ENCODE measurements at places on chromosomes 7 and 10.

DNA sequence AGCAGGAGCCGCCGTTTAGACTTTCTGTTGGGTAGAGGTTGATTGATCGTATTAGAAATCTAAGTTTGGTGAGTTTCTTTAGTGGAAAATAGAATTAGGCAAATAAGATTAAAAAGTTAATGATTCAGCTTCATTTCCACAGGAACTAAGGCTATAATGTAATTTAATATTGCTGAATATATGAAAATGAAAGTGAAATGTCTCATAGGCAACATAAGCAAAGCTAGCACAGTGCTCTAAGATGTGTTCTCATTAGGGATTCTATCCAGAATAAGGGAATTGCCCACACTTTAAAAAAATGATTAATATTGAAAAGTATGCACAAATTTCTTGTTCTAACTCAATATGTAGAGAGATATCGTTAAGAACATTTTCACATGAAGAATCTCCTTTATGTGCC lies 47.0 kb downstream of the SRI start:
- no peak for DNase-seq

DNA sequence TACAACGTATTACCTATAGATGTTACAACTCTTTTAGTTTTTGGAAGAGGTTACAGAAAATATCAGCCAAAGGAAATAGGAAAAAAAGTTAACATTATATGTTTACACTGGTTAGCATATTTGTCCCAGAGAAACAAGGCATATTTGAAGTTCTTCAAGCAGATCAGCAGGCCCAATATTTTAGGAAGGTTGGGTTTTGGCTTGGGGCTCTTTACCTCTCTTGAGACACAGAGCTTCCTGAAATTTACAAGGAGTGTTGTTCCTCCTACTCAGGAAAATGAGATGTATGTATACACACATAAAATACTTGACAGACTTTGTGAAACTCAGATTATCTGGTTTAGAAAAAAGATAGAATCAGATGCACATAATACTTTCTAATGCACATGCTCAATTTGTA lies 323.6 kb downstream of the HGF start:
- DNase-seq = no peak

- no peak for DNase-seq
Observed at GRCh38 chr7:125375942-125376341, 446.3 kb upstream of the POT1 start.

DNA sequence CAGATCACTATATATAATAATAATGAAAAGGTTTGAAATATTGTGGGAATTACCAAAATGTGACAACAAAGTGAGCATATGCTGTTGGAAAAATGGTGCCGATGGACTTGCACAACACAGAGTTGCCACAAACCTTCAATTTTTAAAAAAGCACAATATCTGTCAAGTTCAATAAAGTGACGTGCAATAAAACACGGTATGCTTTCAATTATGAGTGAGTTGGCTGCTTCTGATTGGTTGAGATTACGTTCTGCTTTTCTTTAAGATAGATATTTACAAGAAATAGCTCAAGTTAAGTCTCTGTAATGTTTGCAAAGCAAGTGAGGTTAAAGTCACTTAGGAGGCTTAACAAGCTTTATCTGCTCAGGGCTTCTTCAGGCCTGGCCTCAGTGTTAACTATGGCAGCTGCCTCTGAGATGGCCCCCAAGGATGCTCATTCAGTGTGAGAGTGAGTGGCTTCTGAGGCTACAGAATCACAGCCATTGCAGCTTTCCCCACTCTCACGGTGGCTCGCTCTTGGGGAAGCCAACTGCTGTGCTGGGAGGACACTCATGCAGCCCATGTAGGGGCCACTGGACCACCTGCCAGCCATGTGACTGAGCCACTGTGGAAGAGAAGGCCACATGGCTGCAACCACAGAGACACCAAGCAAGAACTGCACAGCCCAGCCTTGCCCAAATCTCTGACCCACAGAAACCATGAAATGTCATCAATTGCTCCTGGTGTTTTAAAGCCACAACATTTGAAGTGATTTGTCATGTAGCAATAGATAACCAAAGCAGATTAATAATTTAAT lies 78.3 kb upstream of the TMEM72 start:
- no peak for DNase-seq

DNA sequence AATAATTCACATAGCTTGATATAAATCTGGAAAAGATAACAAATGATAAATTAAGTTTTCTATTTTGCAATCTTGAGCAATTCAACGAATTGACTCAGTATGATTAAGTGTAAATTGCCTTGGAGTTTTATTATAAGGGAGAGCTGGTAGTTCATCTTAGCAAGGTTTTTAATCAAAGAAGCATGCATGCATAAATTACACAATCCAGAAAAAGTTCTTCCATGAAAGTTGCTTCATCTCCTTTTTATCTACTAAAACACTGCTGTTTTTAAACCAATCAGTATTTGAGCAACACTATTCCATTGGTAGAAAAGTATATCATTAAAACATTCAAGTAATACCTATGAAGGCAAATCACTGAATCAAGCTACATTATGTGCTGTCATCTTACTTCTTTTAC lies 47.6 kb downstream of the POT1 start:
- no peak for DNase-seq

DNA sequence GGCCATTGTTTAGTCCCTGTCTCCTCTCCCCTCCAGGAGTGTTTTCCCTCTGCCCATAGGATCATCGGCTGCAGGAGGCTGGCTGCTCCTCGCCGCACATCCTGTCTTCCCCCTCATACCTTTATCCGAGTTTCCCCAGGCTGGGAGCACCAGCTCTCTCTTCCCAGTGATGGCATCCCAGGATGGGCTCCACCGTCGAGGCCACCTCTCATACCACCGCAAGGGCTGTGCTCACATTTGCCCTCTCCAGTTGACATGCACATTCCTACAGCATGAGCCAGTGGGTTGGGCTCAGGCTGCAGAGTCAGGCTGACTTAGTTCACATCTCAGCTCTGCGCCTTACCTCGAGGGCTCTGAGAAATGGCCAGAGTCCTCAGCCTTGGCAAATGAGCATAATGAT lies 12.1 kb downstream of the HKDC1 start:
- no peak for DNase-seq

- no peak for DNase-seq
Observed at GRCh38 chr7:111633878-111634277, 71.6 kb upstream of the IMMP2L start.

- no peak for DNase-seq
Observed at GRCh38 chr7:1019255-1019785, 25.0 kb upstream of the GPR146 start.

- no peak for DNase-seq
Observed at GRCh38 chr10:32988604-32989003, 30.6 kb upstream of the ITGB1 start.

- DNase-seq = no peak
Observed at GRCh38 chr10:63697956-63698786, 177.0 kb downstream of the REEP3 start.

DNA sequence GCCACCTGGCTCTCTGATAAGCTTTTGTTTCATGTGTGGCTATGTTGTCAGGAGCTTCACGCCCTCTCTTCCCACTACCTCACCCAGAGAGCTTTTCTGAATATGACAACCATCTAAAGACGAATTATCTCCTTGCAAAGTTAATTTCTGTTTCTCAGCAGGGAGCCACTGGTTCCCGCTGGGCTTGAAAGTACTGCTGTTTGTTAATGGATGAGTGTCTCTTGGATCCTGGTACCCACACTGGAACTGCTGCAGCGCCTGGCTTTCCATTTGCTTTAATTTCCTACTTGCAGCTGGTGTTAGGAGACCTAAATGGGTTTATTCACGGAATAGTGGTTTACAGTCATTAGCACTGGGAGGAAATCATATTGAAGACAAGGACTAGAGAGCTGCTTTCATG lies 267.9 kb upstream of the LRGUK start:
- DNase-seq = no peak

- DNase-seq = no peak
Observed at GRCh38 chr7:134447383-134447782, 11.5 kb downstream of the AKR1B1 start.

GRCh38 chr10:102514487-102515311 lies 10.9 kb downstream of the SUFU start:
- no peak for DNase-seq

GRCh38 chr7:44431091-44431608 lies 59.3 kb downstream of the NUDCD3 start:
- no peak for DNase-seq

- DNase-seq = no peak
Observed at GRCh38 chr10:13673156-13673555, 86.4 kb downstream of the PRPF18 start.

DNA sequence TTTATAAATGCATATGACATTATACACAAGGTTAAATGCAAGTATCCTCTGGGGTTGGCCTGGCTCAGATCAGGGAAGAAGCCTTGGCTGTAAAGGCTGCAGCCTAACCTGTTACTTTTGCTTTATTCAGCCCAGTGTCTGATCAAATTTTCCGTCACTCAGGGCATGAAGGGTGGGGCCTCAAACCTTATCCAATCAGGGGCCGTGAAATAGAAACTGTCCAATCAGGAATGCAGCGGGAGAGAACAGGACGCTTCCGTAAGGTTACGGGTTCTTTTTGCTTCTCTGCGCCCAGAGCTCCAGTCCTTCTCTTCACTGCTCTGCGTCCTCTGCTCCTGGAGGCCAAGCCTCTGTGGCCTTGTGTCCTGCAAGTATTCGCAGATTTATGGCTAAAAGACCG lies at the start of gene ZNF716:
Gene ZNF716, plus strand, starts transcription at position 274 of the 400 bp plus-strand sequence. Its CDS starts 112 bp downstream, at position 386.
- DNase-seq = no peak

GRCh38 chr7:33636359-33636758 lies 269.0 kb upstream of the BMPER start:
- DNase-seq = no peak

DNA sequence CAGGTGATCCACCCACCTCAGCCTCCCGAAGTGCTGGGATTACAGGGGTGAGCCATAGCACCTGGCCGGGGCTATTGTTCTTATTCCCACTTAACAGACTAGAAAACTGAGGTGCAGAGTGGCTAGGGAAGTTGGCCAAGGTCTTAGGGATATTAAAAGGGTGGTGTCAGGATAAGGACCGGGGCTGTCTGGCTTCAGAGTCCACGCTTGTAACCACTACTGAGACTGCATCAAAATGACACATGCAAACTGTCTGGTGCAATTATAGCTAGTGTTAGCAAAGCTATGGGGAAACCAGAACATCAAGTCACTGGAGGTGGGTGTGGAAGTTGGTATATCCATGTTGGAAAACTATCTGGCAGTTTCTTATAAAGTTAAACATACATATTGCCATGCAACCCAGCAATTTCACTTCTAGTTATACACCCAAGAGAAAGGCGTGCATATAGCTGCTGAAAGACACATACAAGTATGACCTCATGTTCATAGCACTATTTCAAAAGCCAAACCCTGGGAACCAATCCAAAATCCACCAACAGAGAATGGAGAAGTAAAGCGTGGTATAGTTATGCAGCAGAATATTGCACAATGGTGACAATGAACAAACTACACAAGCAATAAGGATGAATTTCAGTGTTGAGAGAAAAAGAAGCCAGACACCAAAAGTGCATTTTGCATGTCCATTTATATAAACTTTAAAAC lies 33.9 kb upstream of the EEPD1 start:
- no peak for DNase-seq

DNA sequence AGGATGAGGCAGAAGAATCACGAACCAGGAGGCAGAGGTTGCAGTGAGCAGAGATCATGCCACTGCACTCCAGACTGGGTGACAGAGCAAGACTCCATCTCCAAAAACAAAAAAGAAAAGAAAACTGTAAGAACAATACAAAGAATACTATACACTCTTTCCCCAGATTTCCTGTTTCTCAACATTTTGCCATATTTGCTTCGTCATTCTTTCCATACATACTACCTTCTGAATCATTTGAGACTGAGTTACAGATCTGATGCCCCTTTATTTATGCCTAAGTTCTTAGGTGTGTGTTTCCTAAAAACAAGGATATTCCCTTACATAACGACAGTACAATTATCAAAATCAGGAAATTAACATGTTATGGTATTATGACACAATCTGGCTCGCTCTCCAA lies 168.4 kb upstream of the CELF2 start:
- DNase-seq = no peak

GRCh38 chr10:74882831-74883230 lies 56.4 kb downstream of the KAT6B start:
- DNase-seq = no peak

DNA sequence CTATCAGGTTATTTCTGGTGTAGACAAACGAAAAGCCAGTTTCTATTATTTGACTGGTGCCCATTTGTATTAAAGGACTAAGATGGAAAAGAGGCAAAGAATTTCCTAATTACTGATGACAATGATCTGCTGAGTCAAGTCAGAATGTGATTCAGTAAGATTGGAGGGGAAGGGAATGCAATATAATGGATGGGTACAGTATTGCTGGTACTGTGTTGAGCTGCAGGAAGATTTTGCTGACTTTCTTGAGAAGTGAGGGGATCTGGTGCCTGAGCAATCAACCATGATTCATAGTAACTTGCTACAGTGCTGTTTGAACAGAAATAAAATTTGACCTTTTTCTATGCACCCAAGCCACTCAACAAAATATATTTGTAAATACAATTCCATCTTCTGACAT lies 139.1 kb upstream of the RHEB start:
- DNase-seq = no peak

DNA sequence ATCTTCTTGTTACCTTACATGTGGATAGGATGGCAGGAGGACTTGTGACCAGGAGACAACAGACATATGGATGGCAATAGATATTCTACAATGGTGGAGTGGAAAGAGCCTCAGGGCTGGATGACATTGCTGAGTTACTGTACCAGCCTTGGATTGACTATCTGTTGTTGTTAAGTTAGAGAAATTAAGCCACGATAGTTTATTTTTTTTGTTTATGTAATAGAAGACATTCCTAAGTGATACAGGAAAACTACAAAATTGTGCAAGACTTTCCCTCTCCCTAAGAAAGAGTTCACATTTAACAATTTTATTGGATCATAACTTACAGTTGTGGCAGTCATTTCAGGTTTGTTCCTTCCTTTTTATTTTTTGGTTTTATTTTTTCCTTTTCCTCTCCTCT lies 230.7 kb upstream of the CACNA2D1 start:
- DNase-seq = no peak

- DNase-seq = no peak
Observed at GRCh38 chr7:34757570-34758110, 99.6 kb downstream of the NPSR1 start.

DNA sequence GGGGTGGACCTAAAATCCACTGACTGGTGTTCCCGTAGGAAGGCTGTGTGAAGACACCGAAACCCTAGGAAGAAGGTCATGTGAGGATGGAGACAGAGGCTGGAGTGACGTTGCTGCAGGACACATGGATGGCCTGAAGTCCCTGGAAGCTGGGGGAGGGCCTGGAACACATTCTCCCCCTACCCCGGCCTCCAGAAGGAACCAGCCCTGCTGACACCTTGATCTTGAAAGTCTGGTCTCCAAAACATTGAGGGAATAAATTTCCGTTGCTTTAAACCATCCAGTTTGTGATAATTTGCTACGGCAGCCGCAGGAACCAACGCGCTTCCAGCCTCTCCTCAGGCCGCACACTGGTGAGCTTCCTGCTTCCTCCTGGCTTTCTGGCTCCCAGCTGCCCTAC lies 288.2 kb downstream of the GLRX3 start:
- DNase-seq = no peak

GRCh38 chr7:130882396-130882795 lies 148.4 kb upstream of the KLF14 start:
- no peak for DNase-seq

- peak; percentile 81 for DNase-seq
Observed at GRCh38 chr10:124744102-124745050, at the start of gene FAM53B. FAM53B (minus strand) TSS chr10:124744378; CDS start chr10:124706713, 37,665 bp downstream.

GRCh38 chr10:124632566-124632965 lies 111.6 kb downstream of the FAM53B start:
- DNase-seq = no peak

GRCh38 chr7:81284576-81284975 lies 365.7 kb upstream of the SEMA3C start:
- no peak for DNase-seq

GRCh38 chr7:94909179-94909466 lies 1.7 kb downstream of the PPP1R9A start:
- DNase-seq = no peak

Data from activated naive CD4-positive, alpha-beta T cell treated with Interleukin-2 at 50 U/mL for 16 hours (primary cell).